ENCODE measurements at places on chromosomes 5 and 9. TPM values are rescaled to one million over a fixed set of nuclear protein-coding genes. Genes with fewer than 3 reads are reported as not detected.

The RNF130 gene
- 37.3 TPM for total RNA-seq

DNA sequence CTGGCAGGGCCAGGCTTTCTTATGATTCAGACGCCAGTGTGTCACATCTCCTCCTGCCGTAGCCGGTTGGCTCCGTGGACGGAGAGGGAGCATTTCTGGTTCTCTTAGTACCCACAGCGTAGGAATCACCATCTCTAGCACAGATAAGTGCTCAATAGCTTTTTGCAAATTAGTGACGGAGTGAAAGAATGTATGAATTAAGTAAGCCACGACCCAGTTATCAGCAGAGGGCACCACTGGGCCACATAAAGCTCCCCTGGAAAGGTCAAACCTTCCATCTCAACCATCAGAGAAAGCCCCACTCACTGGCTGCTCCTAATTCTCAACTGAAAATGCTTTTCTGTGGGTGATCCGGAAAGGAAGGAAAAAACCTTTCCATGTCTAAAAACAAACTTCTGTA, 317.0 kb upstream of the ADCY2 start:
- DNase-seq, result no peak

DNA sequence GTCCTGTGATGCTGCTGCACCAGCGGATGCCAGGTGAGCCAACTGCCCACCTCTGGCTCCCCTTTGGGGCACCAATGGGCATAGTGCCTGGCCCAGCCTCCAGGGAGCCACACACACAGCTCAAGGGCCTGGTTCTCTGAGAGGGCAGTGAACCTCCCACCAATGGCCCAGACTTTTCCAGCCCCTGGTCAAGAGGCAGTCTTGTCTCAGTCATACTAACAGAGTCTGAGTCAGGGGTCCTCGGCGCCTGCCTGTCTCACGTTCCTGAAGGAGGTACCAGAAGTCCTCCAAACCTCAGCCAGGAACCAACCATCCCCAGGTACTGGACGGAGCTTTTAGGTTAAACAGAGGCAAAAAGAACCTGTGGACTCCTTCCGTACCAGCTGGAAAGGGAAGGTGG, 121.1 kb downstream of the C5orf15 start:
- DNase-seq, result no peak

The NOXA1 gene
- total RNA-seq, result 35.5 TPM

The WWC1 gene
- total RNA-seq, result 51.9 TPM

GRCh38 chr5:16013334-16014065, 166.1 kb downstream of the MARCHF11 start:
- no peak for DNase-seq

- DNase-seq, result no peak
Observed at GRCh38 chr5:4295663-4296339, 700.2 kb downstream of the IRX1 start.

DNA sequence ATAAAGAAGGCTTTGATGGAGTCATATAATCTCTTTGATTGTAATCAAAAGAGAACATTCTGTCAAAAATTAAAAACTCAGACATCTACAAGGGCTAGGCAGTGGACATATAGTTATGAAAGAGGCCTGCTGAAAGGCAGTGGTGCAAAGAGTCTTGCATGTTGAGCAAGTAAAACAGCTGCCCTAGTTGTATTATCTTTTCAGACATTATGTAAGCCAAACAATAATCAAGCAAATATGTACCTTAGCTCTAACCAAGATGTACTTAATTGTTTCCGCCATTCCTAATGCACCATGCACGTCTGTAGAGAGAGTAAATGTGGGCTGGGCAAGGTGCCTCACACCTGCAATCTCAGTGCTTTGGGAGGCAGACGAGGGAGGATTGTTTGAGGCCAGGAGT, 14.3 kb downstream of the GAPT start:
- no peak for DNase-seq

DNA sequence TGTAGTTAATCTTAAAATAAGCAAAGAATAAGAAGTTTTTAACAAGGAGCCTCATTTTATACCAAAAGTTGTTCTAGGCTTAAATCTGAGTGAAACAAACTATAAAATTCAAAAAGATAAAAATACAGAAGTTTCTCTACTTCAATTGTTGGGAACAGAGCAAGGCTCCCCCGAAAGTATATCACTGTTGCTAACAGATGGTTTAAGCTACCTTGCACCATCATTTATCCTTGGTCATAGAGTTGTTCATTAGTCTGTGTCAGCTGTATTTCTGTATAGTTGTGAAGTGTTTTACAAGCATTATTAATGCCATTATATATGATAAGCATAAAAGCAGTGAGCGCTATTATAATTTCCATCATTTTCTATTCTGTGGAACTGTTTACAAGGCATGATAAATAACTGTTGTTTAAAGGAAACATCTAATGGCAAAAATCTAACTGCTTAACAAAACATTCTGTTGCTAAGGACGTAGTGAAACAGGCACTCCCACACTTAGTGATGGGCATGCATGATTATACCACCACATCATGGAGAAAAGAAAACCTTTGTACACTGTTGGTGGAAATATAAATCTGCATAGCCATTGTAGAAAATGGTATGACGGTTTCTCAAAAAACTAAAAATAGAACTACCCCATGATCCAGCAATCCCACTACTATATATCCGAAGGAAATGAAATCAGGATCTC, 23.3 kb upstream of the ACO1 start:
- no peak for DNase-seq

The LRRC19 gene
- total RNA-seq, result 43.3 TPM

DNA sequence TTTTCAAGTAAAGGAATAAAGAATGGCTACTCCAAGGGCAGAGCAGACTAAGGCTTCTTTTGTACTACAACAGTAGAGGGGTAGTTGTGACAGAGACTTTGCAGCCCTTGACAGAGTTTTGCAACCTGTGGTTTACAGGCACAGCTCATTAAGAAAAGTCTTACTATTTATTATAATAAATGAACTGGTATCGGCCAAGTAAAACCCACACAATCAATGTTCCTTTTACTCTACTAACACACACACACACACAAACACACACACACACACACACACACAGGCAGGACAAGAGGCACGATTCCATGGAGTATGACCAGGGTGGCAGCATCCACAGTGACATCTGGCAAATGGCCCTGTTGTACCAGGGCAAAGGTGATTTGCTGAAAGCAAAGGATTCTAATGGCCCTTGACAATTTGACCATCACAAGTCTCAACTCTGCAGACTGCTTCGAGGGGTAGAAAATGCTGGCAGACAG, 59.1 kb upstream of the GOLPH3 start:
- no peak for DNase-seq

- no peak for DNase-seq
Observed at GRCh38 chr9:126947529-126947928, 32.9 kb downstream of the RALGPS1 start.

DNA sequence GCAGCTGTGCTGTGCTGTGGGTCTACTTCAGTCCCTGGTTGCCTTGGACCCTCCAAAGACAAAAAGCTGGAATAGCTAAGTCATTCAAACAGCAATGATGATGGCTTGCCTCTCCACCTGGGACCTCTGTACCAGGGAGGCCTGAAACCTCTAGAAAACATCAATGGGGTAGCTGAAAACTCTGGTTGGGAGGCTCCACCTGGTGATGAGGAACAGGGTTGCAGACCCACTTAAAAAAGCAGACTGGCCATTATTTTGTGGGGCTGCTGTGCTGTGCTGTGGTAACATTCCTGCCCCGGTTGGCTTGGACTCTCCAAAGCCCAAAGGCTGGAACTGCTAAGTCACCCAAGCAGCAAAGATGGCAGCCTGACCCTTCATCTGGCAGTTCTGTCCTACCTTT, 839.3 kb upstream of the ARRDC3 start:
- no peak for DNase-seq

The SHLD3 gene
- 7.4 TPM for total RNA-seq

GRCh38 chr9:93264338-93265125, 80.6 kb downstream of the WNK2 start:
- no peak for DNase-seq

- no peak for DNase-seq
Observed at GRCh38 chr9:15421990-15422371, 695 bp upstream of the SNAPC3 start.

DNA sequence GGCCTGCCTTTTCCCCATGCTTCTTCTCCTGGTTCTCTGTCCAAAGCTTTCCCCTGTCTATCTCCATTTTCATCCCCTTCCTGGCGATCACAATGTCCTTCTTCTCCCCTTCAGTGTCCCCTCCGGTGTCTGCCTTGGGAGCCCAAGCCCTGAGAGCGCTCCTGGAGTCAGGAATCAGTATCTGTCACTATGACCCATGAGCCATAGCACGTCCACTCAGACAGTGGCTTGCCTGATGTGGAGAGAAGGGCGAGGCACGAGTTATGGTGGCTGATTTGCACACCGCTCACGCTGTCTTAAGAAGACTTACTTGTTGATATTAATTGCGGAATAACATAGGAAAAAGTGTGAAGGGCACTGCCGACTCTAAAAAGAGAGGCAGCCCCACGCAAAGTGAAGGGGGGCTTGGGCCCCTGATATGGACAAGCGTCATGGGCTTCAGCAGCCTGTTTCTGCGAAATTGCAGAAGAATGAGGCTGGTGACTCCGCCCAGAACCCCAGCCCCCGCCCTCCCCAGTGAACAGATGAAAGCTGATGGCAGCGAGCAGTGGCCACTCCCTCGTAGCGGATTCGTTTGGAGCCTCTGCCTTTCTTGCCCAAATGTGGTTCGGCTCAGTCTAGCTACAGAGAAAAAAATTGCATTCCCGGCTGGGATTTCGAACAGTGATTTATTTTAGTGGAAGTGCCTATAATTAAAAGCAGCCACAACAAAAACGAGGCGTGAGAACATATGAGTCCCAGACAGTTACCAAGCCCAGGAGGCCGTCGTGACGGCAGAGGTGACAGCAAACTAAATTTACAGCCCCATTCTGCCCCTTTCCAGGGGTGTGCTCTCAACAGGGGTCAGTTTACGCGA, 149.8 kb downstream of the ICE1 start:
- no peak for DNase-seq

The ARSI gene
- total RNA-seq, result not detected

The ACTBL2 gene
- not detected for total RNA-seq

DNA sequence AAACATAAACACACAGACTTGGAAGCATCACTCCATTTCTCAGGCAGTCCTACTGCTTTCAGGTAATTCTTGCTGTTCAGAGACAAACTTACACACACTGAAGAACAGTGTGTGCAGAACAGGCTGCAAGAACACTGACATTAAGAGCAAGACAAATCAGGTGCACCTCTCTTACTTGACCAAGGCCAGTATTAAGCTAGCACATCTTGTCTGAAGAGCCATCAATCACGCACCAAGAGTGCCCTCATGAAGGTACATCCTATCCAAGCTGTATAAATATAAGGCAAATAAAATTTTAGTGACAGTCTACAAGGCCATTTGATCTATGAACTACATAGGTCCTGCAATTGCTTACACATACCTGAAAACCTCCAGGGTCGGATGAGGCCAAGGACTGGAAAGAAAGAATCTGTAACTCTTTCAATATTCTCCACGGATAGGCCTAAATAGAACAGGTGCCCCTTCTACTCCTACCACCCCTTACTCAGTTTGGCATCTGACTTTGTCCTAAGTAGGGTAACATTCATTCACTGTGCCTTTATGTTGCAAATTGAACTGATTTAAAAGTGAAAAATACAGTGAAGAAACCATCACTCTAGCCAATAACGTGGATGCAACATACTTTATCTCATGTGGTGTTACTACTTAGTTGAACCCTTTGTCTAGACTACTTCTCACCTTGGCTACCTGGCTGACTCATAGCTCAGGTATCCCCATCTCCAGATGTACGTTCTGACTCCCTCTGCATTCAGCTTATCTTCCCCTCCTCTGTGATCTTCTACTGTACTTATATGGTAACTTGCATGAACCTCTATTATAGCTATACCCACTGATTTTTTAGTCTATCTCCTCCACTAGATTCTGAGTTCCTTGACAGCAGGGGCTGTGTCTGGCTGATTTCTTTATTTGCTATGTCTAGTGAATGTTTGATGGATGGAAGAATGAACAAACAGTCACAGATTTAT, 256.3 kb downstream of the KIAA0825 start:
- no peak for DNase-seq

DNA sequence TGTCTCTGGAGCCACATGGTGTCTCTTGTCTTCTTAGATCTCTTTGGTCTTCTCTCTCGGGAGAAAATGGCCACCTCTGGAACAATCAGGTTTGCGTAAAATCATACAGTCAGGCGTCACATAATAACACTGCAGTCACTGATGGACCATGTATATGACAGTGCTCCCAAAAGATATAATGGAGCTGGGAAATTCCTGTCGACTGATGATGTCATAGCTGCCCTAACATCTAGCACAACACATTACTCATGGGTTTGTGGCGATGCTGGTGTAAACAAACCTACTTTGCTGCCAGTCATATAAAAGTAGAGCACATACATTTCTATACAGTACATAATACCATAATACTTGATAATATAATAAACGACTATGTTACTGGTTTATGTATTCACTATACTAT, 30.1 kb upstream of the RAI14 start:
- DNase-seq, result no peak

DNA sequence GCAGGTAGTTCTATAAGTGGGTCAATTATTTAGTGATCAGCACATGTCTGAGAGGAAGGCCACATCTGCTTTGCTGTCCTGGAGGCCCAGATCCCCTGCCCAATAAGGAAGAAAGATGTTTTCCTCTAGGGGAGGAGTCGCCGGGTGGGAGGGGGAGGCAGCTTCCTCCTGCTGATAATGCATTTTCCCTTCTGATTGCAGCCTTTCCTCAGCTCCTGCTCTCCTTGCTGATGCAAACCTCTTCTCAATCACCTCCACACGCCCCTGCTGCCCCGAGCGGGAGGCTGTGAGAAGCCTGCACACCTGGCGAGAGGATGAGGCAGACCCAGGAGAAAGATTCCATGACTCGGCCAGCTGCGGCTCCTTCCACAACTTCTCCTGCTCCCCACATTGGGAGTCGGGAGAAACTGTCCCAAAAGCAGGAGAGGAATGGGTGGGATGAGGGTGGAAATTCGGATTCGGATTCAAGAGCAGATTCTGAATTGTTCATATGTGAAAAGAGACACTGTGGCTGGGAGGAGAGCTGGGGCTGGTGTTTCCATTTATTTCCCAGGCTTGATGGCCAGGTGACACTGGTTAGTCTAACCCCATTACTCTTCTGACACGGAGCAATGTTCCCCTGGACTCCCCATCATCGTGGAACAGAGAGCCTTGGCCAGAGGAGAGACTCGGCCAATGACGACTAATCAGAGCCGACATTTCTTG, 6.8 kb upstream of the NTNG2 start:
- no peak for DNase-seq

The GARIN3 gene
- not detected for total RNA-seq

The NMUR2 gene
- not detected for total RNA-seq

The TRIP13 gene
- total RNA-seq, result 4.9 TPM

- DNase-seq, result no peak
Observed at GRCh38 chr5:100792781-100793180, 110.3 kb downstream of the ST8SIA4 start.

- no peak for DNase-seq
Observed at GRCh38 chr9:101246691-101247090, 138.1 kb downstream of the BAAT start.

DNA sequence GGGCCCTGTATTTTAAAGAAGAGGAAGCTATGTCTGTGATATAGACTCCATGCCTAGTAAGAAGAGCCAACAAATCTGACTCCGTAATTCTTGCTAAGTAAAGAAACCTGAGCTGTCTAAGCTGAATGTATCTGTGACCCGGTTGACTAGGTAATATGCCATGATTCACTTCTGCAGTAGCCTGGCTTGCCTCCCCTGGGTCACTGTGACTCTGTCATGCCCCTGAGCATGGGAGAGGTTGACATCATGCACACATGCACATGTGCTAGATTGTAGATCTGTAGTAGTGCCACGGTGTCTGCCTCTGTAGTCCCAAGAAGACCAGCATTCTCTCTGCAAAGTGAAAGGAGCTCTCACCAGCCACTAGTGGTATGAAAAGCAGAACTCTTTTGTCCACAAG, 9.1 kb downstream of the SLC22A5 start:
- DNase-seq, result no peak
